T-helper 17 cell (primary cell): ENCODE measurements at places on chromosomes 4 and X.

DNA sequence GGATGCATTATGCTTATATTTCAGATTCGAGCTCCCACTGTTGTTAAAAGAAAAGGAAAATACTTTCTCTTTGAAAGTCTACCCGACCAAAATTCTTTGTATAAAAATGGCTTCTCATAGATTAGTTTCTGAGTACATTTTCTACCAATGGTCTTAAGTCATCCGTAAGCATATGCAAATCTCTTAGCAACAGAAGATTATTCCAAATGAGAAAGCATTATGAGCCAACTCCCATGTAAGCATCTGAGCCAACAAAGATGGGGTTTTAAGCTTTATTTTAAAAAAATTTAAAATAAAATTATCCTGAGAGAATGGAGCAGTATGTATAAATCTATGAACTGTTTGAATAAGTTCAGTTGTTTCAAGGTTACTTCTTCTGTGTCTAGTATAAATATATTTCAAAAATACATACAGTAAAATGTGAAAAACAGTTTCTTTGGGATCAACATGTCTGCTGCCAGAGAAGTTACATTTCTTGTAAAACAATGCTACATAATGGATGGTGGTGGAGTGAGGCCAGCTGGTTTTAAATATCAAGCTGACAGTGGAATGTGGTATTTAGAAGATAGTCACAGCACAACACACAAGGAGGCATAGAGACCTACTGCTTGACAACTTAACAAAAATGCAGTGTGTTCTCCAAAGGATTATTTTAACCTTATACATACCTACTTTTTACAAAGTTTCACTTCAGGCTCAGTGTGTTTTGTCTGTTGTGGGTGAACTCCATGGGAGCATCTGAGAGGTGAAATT is 199.5 kb upstream of the DIPK2B start:
- DNase-seq = no peak

GRCh38 chr4:40672528-40673522 is 43.2 kb upstream of the RBM47 start:
- DNase-seq = no peak

- no peak for DNase-seq
Measured at GRCh38 chrX:85107407-85107806, 103.7 kb downstream of the APOOL start.

GRCh38 chrX:74178536-74178935 is 125.4 kb upstream of the ZCCHC13 start:
- DNase-seq = no peak

- DNase-seq = no peak
Measured at GRCh38 chr4:104524591-104524990, 29.9 kb upstream of the CXXC4 start.
